ENCODE measurements at places on chromosomes 3 and 15.

- no peak for DNase-seq
Measured at GRCh38 chr3:54138937-54139547, 16.7 kb downstream of the CACNA2D3 start.

DNA sequence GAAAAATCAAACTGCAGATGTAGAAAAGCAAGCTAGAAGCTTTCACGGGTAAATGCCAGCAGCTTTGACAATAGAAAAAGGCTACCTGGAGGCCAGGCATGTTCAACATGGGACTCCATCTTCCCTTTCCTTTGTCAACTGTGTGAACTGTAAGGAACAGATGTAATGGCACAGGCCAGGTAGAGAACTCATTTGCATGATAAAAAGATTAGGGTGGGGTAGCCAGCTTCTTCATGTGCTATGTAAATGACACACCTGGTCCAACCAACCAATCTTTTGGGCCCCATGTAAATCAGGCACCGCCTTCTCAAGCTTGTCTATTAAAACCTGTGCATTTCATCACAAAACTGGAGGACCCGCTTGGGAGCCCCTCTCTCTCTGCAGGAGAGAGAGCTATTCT, 686.5 kb upstream of the GOLIM4 start:
- no peak for DNase-seq

DNA sequence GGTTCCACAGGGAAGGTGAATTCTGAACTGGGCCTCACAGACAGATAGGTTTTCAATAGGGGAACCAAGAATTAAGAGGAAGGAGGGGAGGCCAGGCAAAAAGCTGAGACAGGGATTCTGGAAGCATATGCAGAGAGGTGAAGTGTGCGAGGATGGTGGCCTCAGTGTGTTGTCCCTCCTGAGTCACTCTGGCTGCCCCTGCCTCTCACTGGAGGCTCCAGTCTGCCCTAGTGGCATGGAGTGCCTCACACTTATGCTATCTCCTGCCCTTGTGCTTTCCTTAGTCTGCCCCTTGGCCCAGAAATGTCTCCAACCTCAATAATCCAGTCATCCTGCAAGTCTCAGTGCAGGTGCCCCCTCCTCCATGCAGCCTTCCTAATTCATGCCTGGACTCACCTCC, 32.2 kb upstream of the RBP1 start:
- no peak for DNase-seq

DNA sequence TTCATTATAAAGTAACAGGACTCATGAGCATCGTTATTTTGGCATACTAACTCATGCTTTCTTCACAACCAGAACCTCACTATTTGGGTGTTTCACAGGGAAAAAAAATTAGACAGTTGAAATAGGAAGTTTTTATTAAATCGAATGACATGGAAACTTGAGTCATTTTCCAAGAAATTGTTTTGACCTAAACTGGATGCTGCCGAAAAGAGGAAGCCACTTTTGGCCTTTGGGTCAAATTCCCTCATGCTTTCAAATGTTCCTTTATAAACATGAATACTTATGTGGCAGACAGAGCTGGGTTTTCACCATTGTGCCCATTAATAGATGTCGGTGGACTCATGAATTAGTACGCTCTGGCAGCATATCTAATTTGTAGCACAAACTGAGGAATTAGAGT, 224.9 kb downstream of the MCTP2 start:
- DNase-seq = no peak

DNA sequence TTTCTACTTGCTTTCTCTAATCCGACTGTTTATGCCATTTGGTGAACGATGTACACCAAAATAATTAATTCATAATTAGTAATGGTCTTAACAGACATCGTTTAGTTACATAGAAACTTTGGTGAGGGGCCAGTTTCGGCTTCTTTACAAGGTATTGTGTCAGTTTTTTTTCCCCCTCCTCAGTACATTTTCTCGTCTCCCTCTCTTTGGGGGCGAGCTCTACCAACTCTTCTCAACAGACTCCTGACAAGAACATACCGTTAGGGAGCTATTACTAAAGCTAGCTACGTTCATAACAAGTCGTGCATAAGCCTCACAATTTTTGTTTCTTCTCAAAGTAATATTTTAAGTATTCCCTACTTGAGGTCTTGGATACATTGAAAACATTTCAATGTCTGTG, 1.4 kb downstream of the U2SURP start:
- no peak for DNase-seq

DNA sequence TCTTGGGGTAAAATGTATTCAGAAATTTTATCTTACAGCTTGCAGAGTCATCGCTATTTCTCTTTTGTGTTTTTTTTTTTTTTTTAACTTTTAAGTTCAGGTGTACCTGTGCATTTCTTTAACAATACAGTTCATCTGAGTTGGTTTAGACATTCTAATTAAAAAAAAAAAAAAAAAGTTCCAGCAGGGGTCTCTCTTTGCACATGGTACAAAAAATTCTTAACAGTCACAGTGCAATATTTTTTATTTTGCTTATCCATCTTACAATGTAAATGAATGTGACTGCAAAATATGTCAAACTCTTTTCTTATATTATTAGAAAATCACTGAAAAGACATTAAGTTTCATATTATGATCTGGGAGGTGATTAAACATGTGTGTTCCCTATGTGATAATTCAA, 47.5 kb upstream of the SLC9A9 start:
- DNase-seq = no peak

DNA sequence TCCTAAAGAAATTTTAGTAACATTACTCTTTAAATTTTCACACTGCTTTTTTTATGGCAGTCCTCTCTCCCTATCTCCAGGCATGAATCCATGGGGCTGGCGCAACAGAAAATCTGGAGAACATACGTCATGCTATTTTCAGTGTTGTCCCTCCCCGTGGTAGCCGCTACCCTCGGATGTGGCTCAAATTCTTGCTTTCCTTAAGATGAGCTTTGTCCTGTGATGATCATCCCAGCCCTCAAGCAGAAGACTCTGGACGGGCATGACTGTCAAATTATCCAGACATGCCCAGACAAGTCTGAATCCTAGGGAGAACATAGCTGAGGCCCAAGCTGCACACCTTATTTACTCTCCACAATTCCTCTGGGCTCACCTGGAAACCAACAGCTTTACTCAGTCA, 49.1 kb downstream of the FMN1 start:
- no peak for DNase-seq

DNA sequence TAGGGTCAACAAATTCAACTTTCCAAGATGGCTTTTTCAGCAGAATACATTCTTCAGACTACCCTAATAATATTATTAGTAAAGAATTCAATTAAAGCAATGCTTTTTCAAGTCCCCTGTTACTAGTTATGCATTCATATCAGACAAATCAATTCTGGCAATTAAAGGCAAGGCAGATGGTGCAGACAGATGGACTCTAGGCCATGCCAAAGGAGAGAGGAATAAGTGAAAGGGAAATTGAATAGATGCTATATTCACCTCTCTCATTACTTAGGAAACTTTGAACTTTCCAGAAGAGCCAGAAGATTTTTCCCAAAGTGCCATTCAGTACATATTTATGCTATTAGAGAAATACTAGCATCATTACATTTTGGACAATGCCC, 487.7 kb upstream of the RASGRP1 start:
- no peak for DNase-seq

- DNase-seq = no peak
Measured at GRCh38 chr3:51789437-51789836, 10.4 kb upstream of the IQCF6 start.

DNA sequence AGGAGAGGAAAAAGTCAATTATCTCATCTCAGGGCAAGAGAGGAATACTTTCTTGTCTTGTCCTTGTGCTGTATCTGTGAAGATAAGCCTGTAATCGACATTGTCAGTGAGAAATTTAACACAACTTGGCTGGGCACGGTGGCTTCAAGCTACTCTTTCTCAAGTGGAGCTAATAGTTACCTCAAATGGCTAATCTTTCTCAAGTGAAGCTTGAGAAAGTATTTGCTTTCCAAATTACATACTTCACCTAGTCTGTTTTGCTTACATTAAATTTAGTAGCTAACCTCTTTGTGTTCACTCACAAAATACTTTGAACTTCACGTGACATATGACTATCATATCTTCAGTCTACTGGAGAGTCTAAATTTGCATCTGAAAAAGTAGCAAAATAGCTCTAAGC, 48.3 kb upstream of the B3GALNT1 start:
- DNase-seq = no peak

- DNase-seq = no peak
Measured at GRCh38 chr15:92376109-92376508, 17.6 kb upstream of the ST8SIA2 start.

GRCh38 chr15:52228921-52229320, 37.7 kb upstream of the GNB5 start:
- no peak for DNase-seq

DNA sequence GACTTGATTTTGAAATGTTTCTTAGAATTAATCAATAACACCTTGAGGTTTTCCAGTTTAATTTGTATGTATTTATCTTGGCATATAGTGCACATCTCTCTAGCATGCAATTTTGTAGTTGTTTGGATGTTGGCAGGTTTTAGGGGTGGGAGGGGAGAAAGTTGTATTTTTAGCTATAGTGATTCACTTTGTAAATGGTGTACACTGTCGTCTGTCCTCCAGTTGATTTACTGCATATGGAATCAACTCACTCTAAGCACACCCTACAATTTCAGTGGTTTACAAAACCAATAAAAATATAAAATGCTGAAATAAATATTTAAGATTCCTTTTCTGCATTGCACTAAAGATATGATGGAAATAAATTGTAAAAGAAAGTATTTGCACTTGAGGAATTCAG, 199.1 kb downstream of the CDIN1 start:
- DNase-seq = no peak

DNA sequence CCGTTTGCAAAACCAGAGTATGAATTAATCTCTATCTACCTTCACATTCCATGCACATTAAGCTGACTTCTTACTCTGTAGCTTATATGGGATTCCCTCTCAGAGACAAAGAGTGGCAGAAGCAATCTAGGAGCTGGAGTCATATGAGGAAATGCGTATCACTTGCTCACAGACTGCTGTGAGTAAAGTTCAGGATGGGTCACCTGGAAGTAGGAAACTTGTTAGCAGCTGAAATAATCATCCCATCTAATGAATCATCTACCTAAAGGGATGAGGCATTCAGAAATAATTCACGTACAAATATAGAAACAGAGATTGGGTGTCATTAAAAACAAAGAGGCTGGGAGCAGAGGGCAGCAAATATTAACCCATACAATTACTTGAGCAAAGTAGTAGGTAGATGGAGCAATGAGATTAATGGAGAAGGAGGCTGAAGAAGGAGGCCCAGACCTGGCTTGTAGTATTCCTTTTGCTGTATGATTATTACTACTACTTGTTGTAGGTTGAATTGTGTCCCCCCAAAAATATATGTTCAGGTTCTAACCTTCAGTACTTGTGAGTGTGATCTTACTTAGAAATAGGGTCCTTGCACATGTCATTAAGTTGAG, 866.3 kb downstream of the ROBO2 start:
- no peak for DNase-seq

GRCh38 chr15:71515375-71516186, 294.8 kb upstream of the NR2E3 start:
- no peak for DNase-seq

DNA sequence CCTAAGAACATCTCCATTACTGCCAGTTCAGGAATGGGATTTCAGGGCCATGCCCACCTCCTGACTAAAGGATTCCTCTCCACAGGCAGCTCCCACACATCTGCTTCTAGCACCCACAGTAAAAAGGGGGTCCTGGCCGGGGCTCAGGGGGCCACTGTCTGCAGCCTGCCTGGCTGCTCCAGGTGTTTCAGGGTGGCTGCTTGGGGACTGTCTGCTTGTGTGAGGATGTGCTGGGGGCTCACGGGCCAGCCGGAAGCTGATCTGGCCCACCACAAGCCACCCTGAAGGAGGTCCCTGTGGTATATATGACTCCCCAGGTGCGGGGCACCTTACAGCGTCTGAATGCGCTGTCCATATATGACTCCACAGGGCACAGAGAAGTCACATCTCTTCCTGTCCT, 135.4 kb downstream of the NSMCE3 start:
- no peak for DNase-seq

DNA sequence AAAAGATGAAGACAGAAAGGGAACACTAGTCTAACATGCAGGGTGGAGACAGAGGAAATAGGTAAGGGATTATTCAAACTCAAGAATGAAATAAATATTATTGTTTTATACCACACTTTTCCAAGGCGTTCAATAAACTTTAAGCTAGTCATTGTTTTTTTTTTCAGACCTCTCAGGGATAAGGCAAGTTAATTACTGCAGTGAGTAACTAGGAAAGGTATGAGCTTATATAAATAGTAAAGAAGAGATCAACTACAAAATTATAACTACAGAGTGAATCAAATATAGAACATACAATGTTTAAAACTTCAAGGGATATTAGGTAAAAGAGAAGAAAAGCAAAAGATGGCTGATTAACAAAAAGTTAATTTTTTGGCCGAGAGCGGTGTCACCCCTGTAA, 31.5 kb upstream of the XXYLT1 start:
- DNase-seq = no peak

Measured in HS-27A (cell line).